ENCODE measurements at places on chromosomes 3 and 15. TPM values are rescaled to one million over a fixed set of nuclear protein-coding genes. Genes with fewer than 3 reads are reported as not detected.

Gene NMNAT3
- 1.3 TPM for total RNA-seq

Gene SLC51B
- not detected for total RNA-seq

Gene SUCNR1
- not detected for total RNA-seq

Gene AMOTL2
- total RNA-seq, result 30.9 TPM

Gene GPR160
- total RNA-seq, result 14.1 TPM

Gene FES
- 6.5 TPM for total RNA-seq

Gene MRPL47
- 75.5 TPM for total RNA-seq

- H3K27ac ChIP-seq, result no peak overlapping the region
- no peaks in the 10 kb centered on the region for H3K4me1 ChIP-seq
- DNase-seq, result no peak
- no peaks in the 10 kb centered on the region for H3K27me3 ChIP-seq
- H3K36me3 ChIP-seq, result peaks cover 8% of the 10 kb centered on the region
Observed at GRCh38 chr3:168157903-168158302, 62.2 kb upstream of the GOLIM4 start.

DNA sequence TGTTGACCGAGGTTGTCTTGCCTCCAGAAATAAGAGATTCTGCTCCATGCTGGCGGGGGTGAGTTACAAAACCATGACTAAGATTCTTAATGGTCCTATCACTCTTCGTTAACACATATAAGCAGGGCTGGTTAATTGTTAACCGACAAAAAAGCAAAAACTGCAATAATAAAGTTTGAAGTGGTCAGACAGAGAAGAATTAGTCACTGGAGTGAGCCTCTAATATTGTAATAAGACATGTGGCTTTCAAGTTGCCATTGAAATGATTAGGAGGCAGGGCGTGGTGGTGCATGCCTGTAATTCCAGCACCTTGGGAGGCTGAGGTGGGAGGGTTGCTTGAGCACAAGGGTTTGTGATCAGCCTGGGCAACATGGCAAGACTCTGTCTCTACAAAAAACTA is 78.4 kb upstream of the NR2F2 start:
- no peak overlapping the region for H3K27ac ChIP-seq
- H3K27me3 ChIP-seq, result no peaks in the 10 kb centered on the region
- DNase-seq, result no peak
- H3K4me3 ChIP-seq, result no peak overlapping the region
- H3K4me1 ChIP-seq, result peaks cover 7% of the 10 kb centered on the region

GRCh38 chr3:134354612-134355251 is 19.5 kb downstream of the AMOTL2 start:
- DNase-seq, result no peak
- peaks cover 54% of the 10 kb centered on the region for H3K36me3 ChIP-seq
- H3K4me1 ChIP-seq, result peaks cover 2% of the 10 kb centered on the region
- H3K27me3 ChIP-seq, result no peaks in the 10 kb centered on the region

DNA sequence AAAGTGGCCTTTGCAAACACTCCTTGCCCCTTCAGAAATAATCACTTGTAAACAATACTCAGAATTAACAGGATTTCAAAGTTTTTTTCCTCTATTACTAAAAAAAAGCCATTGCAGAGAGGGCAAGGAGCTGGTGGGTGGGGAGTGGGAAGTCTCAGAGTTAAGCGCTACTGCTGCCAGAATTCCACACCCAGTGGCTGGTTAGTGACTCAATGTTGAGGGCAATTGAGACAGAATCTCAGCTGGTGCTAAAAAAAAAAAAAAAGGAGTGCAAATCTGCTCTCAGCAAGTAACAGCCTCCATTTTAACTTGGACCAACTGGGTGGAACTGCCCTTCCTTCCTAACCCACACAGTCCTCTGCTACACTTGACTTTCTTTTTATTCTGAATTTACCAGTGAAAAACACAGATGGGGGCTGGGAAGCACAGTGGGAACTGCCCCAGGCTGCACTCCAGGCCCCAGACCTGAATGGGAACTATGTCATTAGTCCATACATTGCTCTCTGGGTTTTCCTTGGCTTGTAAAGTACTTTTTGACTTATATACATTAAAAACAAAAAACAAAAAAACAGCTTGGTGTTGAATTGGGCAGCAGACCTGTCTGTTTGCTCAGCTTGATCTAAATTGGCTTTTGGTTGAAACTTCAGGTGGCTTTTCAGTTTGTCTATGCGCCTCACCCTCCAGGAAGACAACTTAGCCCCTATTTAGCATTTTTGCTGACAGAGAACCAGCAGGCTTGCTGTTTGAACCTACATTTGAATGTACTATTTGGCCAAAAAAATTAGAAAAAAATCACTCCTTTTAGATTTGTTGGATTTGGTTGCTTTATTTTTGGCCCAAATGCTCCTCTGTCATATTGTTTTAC is 357.8 kb upstream of the TBL1XR1 start:
- no peaks in the 10 kb centered on the region for H3K27me3 ChIP-seq
- no peak overlapping the region for H3K4me3 ChIP-seq
- peaks cover 5% of the 10 kb centered on the region for H3K4me1 ChIP-seq
- peak overlapping the region; percentile 32 for H3K27ac ChIP-seq
- no peaks in the 10 kb centered on the region for H3K36me3 ChIP-seq

Data from H9 (cell line).